AG20443 (cell line): ENCODE measurements at places on chromosomes 12 and 14.

DNA sequence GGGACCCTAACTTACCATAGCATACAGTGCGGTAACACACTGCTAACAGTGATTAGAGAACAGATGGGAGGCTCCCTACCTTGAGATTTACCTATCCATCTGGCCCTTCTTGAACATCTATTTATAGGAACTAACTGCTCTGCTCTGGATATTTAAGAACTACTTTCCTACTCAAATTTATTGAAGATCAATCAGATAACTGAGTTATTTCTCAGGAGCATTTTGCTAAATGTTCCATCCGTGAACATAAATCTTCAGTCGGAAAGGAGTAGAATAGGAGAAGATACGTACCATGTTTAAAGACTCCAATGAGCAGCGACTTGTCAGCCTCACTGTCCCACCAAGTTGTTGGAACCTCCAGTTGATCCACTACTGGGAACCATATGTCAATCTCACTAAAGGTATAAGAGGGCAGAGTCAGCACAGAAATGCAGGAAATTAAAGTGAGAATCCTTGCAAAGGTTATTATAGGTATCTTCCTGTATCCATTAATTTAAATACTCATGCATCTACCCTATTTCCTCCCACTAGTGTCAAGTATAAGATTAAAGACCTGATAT, 15.6 kb upstream of the SUPT16H start:
- DNase-seq, result no peak

DNA sequence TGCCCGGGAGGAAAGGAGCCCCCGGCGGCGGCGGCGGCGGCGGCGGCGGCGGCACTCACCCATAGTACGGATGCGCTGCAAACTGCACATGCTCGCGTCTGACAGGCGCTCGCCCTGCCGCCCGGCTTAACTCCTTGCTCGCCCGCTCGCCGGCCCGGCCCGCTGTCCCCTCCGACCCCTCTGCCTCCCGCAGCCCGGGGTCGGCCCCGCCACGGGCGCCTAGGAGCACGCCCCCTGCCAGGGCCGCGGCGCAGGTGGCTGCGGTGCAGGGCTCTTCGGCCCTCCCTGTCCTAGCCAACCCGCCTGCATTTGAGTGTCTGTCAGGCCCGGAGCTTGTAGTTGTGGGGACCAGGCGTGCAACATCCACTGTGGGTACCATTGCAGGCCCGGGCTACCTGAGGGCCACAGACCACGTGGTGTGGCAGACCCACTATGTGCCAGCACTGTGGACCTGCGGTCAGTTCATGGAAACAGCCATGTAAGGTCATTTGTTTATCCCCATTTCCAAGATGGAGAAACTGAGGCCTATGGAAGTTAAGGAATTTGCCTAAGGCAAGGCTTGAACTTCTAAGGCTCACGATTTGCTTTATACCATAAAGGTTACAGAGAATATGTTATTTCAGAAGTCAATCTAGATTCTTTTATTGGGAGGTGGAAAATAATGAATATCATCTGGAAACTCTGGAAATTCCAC, 17.6 kb upstream of the PLEKHH1 start:
- peak; percentile 59 for DNase-seq

- peak; percentile 69 for DNase-seq
Measured at GRCh38 chr14:74501135-74501614, 7.6 kb downstream of the ISCA2 start.

DNA sequence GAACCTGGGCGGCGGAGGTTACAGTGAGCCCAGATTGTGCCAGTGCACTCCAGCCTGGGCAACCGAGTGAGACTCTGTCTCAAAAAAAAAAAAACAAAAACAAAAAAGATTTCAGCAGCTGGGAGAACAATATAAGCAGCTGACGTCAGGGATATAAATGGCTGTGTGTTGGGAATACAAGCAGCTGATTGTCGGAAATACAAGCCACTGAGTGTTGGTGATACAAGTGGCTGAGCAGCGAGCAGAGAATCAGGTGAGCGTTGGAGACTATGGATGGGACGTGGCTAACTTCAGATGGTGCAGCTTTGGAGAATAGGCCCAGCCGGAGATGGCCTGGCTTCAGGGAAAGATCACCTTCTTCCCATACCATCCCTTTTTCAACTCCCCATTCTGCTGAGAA, 32.0 kb downstream of the PSEN1 start:
- no peak for DNase-seq

DNA sequence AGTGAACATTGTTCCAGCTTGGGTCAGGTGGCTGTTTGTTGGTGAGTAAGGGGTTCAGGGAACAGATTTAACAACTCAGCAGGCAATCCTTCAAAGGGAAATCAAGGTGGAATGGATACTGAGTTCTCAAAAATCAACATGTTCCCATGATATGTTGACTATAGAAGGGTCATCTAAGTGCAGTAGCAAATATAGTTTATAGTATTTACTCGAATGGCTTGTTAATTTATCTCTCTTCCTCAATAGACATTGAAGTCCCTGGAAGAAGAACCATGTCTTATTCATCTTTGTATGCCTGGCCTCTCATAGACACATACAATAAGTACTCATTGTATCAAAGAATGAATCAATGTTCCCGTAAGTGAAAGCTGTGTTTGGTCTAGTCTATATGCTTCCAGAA, 24.5 kb upstream of the DUSP6 start:
- DNase-seq, result no peak
